AG04449 (cell line): ENCODE measurements at places on chromosomes 3 and 15.

DNA sequence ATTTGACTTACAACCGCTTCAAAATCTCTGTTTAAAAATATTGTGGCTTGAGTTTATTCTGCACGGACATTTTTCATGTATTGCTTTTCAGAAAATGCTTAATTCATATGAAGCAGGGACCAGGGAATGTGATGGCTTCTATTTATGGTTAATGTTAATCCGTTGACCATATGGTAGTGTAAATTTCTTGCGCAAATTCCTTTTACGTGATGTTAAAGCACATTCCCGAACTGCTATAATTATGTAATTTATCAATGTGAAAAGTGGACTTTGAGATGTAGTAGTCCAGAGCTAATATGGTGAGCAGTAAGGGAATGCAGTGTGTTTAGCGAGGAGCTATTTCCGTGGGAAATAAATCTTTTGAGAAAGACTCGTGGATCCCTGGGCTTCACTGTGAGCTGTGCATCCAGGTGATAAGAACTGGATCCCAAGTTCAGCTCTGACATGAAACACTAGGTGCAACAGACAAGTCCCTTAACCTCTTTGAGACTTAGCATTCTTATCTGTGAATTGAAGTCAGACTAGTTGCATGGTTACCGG, 27.3 kb downstream of the ANAPC13 start:
- no peak for DNase-seq

GRCh38 chr3:172210355-172210754, 171.0 kb downstream of the FNDC3B start:
- DNase-seq, result no peak

DNA sequence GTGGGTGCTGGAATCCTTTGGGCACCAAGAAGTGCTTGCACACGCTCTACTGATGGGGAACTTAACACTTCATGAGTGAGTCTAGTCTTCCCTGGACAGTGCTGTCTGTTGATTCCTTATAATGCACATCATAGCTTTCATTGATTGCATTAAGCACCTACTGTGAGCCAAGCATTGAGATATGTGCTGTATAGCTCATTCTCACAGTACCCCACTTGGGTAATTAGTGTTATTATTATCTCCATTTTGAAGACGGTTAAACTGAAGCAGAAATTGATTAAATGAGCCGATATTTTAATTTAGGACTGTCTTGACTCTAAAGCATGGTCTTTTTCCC, 504 bp upstream of the PDHB start:
- DNase-seq, result no peak

- no peak for DNase-seq
These were observed 474.6 kb upstream of the TPRG1 start for GRCh38 chr3:188697127-188697526.

- no peak for DNase-seq
These were observed 109.6 kb upstream of the SEMA6D start for GRCh38 chr15:47607695-47608094.

DNA sequence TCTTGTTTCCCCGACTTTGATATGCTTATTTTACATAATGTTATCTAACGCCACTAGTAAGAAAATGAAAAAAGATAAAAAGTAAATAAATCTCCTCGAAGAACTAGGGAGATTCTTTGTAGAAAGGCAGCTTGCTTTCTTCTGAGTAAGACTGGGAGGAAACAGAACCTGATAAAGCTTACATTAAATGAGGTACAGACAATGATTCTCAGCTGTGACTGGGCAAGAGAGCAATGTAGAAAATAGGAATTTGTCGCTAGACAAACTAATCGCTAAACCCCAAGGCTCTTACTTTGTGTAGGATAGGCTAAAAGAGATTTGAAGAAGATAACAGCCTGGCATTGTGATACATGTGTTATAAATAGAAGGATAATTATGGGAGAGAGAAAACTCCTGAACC, 919.0 kb upstream of the ALCAM start:
- DNase-seq, result no peak

GRCh38 chr3:37545479-37545878, 316.2 kb upstream of the CTDSPL start:
- DNase-seq, result no peak

DNA sequence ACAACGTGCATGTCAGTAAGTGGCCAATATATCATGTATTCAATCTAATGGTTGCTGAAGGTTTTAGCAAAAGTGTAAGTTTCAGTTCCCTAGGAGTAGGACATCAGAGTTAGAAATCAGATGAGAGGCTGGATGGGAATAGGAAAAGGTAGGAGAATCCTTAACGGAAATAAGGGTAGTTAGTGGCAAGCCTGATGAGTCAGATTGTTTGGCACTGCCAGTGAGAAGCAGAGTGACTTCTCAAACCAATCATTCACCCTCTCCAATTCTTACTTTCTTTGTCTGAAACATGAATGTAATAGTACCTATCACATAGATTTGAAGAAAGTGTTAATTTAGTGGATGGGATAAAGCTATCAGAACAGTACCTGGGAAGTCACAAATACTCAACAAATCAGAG, 894.0 kb downstream of the NTRK3 start:
- no peak for DNase-seq

GRCh38 chr3:16869261-16870005, 15.3 kb upstream of the PLCL2 start:
- no peak for DNase-seq

- DNase-seq, result no peak
These were observed 70.4 kb downstream of the CBLB start for GRCh38 chr3:105798381-105798934.

DNA sequence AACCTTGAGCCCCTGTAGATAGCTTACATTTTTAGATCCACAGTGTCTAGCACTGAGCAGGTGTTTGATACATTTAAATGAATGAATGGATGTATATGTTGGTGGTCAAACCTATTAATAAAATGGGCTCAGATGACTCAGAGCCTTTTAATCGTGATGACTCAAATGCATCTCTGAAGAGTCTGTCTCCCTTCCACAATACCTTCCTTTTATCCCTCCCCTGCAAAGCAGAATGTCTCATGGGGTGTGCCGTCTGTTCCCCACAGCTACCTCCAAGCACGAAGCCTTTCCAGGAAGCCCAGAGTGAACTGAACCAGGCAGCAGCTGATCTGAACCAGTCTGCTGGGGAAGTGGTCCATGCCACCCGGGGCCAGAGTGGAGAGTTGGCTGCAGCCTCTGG, 303.5 kb upstream of the TPM1 start:
- no peak for DNase-seq
